ENCODE measurements at places on chromosomes 7 and 10.

GRCh38 chr10:8037941-8038894 is 16.3 kb upstream of the GATA3 start:
- no peak for DNase-seq

DNA sequence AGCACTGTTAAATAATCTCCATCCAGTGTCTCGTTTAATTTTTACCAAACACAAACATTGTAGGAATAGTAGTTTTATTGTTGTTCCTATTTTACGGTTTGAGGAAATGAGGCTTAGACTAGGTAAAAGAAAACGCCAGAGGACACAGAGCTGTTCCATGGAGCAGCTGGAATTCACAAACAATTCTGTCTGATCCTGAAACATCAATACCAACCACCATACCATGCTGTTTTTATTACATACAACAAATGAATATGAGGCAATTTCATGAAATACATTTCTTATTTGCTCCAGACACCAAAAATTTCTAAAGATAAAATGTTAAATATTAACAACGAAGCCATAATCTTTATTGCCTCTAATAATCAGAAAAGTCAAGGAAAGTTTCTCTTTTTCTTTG is 9.4 kb downstream of the MALRD1 start:
- DNase-seq = no peak

- no peak for DNase-seq
Measured at GRCh38 chr7:153433223-153433622, 619.0 kb upstream of the DPP6 start.

- no peak for DNase-seq
Measured at GRCh38 chr10:103855852-103856796, 748 bp upstream of the SH3PXD2A start.

DNA sequence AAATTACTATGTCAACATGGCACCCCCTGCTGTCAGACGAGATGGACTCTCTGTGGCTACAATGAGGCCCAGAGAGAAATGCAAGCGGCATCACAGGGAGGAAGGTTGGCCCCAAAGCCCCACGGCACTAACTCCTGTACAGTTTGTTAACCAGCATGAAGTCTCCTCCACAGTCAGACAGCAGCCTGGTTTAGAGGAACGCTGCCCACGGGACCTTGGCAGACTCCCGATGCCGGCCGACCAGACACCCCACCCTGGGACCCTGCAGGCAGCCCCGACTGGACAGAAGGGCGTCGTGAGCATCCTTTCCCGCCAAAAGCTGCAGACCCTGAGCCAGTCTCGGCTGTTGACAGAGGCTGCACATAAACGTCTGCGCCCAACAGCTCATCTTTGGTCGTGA is 158.8 kb downstream of the DIP2C start:
- DNase-seq = no peak

GRCh38 chr7:30662431-30662939 is 19.8 kb downstream of the CRHR2 start:
- no peak for DNase-seq

GRCh38 chr10:93417266-93417665 is 64.9 kb downstream of the MYOF start:
- no peak for DNase-seq

DNA sequence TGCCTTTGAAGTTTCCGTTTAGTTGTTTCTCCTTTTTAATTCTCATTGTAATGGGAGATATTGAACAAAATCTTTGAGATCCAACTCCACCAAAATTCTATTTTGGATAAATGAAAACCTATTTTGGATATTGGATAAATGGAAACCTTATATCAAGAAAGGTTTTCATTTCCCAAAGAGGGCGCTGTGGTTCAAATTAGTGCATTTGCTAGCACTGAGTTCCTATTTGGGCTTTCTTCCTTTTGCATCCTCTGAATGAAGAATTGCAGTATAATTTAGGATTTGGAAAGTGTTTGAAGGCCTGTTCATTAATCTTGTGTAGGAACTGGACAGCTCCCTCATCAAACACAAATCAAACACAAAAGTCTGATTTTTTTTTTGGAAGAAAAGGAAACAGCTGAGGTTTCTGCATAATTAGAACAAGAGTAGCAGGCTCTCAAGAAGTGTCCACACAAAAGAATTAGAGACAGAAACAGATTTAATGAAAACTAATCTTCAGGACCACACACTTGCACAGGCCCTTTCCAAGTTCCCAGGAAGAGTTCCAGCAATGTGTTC is 80.8 kb upstream of the KLF14 start:
- DNase-seq = no peak

DNA sequence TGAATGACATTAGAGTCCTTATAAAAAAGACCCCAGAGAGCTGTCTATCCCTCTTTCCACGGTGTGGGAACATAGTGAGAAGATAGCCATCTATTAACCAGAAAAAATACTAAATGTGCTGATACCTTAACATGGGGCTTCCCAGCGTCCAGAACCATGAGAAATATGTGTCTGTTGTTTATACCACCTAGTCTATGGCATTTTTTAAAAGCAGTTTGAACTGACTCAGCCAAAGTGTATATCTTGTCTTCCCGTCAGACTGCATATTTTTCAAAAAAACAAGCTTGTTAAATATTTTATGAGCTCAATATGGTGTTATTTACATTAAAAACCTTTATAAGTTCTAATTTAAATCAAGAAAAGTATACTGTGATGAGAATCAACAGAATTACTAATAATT is 255.3 kb downstream of the HGF start:
- no peak for DNase-seq

DNA sequence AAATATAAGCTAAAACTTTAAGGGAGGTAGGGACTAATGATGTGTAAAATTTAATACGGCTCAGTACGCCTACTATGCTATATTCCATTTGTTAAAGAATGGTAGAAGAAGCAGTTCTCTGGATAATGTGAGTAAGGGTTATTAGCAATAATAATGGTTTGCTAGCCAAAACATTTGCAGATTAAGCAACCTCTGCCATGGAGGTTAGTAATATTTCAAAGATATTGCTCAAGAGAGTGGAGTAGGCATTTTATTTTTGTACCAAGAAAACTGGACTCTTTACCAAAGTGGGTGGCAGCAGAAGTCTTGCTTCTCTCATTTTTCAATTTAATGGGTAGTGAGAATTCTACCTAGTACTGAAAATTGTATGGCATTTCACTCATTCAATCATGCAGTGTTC is 158.9 kb upstream of the TMEM106B start:
- no peak for DNase-seq

DNA sequence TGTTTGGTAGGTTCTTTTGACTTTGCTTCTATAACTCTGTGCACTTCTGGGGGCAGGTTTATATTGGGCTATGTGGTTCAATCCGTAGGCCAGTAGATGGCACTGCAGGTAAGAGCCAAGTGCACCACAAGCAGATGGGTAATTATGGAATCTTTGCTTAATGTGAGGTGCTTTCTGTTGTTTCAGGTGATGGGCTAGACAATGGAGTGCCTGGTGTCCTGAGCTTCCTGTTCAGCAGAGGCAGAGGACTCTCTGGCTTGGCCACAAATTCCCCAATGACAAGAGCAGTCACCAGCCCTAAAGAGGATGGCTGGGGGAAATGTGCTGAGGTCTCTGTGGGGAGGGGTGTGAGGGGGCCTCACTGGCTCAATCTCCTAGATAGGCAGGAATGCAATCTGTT is 455.0 kb downstream of the CCSER2 start:
- no peak for DNase-seq

GRCh38 chr7:125278318-125278717 is 348.7 kb upstream of the POT1 start:
- DNase-seq = no peak

GRCh38 chr10:34219753-34220548 is 595.1 kb downstream of the PARD3 start:
- DNase-seq = no peak

GRCh38 chr10:79068203-79068561 is 584 bp upstream of the ZMIZ1 start:
- no peak for DNase-seq

DNA sequence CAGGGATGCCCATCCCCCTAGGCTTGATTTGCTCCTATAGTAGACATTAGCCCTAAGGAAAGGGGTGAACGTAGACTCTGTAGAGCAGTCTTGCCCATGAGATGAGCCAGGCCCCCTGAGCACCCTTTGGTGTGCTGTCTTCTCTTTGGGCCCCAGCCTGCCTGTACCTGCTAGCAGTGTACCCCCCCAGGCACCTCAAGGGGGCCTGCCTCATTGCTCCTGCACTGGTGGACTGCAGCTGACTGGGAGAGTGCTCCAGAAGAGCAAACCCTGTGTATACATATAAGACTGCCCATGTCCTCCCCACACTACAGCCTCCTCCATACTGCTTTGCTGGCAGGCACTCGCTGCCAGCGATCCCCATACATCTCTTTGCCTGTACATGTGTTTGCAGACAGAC is 206.7 kb downstream of the PCDH15 start:
- DNase-seq = no peak

DNA sequence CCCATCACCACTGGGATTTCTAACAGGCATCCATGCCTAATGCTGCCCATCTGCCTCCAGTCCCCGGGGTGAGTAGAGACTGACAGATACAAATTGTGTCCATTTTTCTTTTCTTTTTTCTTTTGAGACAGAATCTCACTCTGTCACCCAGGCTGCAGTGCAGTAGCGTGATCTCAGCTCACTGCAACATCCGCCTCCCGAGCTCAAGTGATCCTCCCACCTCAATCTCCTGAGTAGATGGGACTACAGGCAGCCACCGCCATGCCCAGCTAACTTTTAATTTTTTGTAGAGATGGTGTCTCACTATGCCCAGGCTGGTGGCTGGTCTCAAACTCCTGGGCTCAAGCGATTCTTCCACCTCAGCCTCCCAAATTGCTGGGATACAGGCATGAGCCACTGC is 7.6 kb upstream of the CPN1 start:
- DNase-seq = no peak

- no peak for DNase-seq
Measured at GRCh38 chr10:115051216-115051615, 41.9 kb upstream of the ATRNL1 start.

DNA sequence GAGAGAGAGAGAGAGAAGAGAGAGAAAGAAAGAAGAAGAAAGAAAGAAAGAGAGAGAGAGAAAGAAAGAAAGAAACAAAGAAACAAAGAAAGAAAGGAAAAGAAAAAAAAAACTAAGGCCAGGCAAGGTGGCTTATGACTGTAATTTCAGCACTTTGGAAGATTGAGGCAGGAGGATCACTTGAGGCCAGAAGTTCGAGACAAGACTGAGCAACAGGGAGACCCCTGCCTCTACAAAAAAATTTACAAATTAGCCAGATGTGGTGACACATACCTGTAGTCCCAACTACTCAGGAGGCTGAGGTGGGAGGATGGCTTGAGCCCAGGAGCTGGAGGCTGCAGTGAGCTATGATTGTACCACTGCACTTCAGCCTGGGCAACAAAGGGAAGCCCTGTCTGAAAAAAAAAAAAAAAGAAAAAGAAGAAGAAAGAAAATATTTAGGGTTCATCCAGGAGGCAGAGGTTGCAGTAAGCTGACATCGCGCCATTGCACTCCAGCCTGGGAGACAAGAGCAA is 2.8 kb downstream of the SERPINE1 start:
- no peak for DNase-seq

DNA sequence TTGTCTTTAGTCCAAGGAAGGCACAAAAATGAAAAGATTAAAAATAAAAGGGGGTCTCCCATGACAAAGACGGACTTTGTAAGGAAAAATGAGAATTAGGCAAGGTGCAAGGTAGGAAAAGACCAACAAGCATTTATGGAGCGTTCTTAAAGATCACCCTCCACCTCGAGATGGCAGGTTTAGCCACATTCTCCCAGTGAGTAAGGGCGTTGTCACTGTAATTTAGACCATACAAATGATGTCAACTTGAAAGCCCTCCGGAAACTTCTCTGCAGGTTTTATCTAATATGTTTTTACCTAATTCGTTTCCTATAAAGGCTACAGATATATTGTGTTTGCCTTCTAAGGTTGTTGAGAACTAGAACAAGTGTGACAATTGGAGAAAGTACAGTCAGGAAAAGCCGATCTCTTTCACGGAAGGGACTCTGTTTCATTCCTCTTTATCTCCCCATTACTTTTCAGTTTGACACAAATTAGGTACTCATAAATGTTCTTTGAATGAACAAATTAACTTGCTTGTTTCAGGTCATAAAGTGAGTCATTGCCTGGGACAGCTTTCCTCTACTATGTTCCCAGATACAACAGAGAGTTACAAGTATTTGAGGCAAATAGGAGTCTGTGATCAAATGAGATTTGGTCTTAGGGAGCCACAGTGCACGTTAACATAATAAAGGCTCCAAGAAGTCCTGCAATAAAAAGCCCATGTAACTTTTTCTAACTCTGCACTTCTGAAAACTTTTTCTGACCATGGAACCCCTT is 102.6 kb upstream of the HABP2 start:
- DNase-seq = no peak

DNA sequence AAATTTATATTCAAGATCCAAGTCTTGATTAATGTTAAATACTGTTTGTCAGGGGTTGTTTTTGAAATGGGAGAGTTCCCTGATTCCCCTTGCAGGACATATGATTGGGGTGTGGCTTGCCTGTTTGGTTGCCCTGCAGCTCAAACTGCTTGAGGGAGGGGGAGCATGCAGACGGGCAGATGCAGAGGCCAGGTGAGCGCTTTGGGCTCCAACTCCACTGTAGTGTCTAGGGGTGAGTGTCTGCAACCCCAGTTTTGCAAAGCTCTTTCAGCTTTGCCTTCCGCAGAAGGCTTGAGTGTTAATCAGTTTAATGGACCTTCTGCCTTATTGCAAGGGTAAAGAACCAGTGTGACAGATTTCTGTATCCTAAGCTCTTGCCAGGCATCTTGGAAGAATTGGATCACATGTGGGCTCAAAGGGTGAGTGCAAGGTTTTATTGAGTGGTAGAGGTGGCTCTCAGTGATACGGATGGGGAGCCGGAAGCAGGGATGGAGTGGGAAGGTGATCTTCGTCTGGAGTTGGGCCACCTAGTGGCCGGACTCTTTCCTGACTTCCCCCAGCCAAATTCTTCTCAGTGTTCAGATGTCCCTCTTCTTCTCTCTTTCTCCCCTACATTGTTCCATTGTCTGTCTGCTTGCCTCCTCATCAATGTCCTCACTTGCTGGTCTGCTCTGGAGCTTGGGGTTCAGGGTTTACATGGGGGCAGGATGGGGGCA is 479.7 kb downstream of the ATRNL1 start:
- no peak for DNase-seq

- DNase-seq = no peak
Measured at GRCh38 chr7:106418094-106418493, 133.3 kb upstream of the NAMPT start.

Data from stimulated activated CD8-positive, alpha-beta memory T cell treated with anti-CD3 and anti-CD28 coated beads, Interleukin-7, amount 100 ng/mL, for 48 hours (primary cell).